ENCODE measurements at places on chromosomes 6 and 20.
A peak's percentile ranks its signal among the peaks of the same experiment; 100 is the strongest.

DNA sequence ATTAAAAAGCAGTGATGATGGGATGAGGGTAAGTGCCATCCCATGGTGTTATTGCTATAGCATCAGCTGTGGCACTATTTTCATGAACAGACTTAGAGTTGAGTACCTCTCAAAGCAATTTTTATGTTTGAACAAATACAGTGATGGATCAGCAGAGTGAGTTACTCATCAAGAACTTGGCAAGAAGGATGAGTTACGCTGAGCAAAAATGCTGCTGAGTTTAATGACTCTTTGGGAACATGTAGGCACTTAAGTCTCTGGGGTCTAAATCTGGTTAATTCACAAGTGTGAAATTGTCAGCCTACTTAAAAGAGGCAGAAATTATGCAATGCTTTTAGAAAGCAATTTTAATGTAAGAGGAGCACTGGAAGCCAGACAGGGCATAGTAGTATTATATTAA is 78.5 kb upstream of the AHI1 start:
- no peak for DNase-seq

DNA sequence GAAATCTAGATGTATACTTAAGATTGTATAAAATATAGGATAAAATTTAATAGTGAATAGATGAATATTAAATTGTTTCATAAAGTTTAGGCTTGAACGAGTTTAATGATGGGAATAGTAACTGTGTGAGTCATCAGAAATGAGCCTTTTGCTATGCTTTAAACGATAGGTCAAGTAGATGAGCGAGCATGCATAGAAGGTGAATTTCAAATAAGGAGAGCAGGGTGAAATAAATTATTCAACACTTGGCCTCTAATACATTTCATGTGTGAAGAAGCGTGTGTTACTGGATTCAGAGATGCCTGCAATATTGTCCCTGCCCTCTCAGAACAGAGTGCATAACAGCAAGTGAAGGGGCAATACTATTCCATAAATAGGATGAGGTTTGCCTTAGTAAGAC is 74.4 kb upstream of the EYA4 start:
- DNase-seq = no peak

- DNase-seq = no peak
Measured at GRCh38 chr6:2862712-2863181, 21.1 kb upstream of the SERPINB1 start.

DNA sequence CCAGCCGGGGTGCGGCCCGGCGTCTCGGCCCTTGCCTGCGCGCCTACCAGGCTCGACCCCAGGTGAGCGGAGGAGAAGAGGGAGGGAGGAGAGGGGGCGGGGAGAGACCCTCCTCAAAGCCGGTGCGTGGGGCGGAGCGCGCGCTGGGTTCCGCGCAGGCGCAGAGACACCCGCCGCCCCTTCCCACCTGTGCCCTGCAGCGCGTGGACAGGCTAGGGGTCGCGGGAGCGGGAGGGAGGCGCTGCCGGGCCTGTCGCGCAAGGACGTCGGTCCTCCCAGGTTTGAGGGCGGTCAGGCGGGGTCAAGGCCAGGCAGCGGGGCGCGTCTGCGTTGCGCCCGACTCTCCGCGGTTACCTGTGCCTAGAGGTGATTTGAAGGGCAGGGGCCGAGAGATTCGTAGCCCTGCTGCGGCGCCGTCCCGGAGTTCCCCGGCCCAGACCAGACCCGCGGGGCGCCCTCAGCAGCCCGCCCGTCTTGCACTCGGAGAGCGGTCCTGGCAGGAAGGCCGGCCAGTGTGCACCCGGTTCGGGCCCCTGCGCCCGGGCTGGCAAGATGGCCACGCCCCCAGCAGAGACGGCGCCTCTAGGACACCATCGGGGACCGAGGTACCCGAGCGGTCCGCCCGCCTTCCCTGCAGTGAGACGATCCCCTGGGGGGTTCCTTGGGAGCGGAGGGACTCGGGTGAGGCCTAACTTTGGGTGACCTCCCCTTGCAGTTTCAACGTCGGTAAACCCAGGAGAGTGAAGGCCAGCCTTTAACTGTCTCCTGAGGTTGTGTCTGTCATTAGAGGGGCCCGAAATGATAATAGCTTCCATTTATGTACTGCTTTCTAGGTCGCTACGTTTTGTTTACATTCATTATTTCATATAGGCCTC is 546 bp downstream of the C6orf136 start:
- peak; percentile 87 for DNase-seq

- peak; percentile 64 for DNase-seq
Measured at GRCh38 chr20:6769903-6770785, 2.7 kb downstream of the BMP2 start.

DNA sequence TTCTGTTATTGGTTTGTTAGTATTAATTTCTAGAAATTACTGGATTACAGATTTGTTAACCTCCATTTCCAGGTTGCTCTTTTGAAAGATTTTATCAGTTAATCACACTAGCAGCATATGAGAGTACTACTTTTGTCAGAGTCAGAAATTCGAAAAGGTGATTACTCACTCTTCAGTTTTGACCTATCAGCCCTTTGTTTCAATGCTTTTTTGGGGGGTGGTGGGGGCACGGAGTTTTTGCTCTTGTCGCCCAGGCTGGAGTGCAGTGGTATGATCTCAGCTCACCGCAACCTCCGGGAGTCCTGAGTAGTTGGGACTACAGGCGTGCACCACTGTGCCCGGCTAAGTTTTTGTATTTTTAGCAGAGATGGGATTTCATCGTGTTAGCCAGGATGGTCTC is 149.2 kb downstream of the JARID2 start:
- no peak for DNase-seq

- no peak for DNase-seq
Measured at GRCh38 chr6:163756079-163756478, 341.6 kb downstream of the QKI start.

DNA sequence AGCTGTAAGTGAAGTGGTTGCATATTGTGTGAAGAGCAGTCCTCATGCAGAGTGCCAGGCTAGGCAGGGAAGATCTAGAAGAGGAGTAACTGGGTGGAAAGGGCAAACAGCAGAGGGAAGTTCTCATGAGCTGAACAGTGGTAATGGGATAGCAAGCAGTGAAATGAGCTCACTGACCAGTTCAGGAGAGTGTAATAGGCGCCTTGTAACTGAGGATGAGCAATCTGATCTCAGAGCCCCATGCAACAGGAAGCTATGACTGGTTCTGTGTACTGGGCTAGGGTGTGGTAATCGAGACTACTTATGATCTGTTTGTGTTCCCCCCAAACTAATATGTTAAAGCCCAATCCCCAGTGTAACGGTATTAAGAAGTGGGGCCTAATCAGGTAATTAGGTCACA is 98.6 kb downstream of the RFX6 start:
- no peak for DNase-seq
